ENCODE measurements at places on chromosomes 1 and 21. TPM values are rescaled to one million over a fixed set of nuclear protein-coding genes. Genes with fewer than 3 reads are reported as not detected.
A peak's percentile ranks its signal among the peaks of the same experiment; 100 is the strongest.

GRCh38 chr1:232439011-232439410, 190.9 kb downstream of the SIPA1L2 start:
- DNase-seq = no peak

GRCh38 chr21:20852866-20853265, 145.3 kb upstream of the NCAM2 start:
- DNase-seq = no peak

GRCh38 chr1:97906567-97907241, 14.1 kb downstream of the DPYD start:
- DNase-seq = peak; percentile 90

DNA sequence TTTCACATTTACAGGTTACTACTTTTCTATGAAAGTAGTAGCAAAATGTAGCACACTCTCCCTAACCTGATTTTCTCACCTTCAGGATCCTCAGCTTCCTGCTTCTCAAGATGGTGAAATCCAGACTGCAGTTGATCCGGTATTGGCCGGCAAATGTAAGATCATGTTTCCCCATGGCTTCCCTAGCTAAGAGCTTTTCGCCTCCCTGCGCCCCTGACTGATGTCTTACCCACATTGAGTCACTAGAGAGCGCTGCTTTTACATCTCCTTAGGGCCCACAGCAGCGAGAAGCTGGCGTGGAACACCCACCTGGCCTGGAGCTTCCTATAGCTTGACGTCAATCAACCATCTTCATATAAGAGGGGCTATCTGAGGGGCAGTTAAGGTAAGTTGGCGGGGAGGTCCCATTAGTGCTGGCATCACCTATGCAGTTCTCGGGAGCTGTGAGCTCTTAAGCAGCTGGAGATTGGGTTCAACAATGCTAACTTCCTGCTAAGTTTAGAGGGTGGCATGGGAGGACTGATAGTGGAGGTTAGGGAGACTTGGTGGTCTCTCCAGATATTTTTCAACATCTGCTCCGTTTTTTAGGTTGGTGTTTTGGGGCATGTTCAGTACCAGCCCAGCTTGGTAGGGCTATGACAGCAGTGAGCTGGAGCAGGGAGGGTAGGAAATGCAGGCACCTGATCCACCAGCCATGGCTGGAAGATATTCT, 5.5 kb downstream of the PTPN7 start:
- peak; percentile 76 for DNase-seq

- DNase-seq = no peak
Observed at GRCh38 chr1:188584119-188584518, 1755.4 kb downstream of the PLA2G4A start.

The HSD3B2 gene
- total RNA-seq = not detected

- DNase-seq = no peak
Observed at GRCh38 chr21:24897883-24898282, 709.4 kb downstream of the MRPL39 start.

- peak; percentile 83 for DNase-seq
Observed at GRCh38 chr1:15417059-15417934, 7.6 kb downstream of the EFHD2 start.

The IGSF21 gene
- not detected for total RNA-seq

DNA sequence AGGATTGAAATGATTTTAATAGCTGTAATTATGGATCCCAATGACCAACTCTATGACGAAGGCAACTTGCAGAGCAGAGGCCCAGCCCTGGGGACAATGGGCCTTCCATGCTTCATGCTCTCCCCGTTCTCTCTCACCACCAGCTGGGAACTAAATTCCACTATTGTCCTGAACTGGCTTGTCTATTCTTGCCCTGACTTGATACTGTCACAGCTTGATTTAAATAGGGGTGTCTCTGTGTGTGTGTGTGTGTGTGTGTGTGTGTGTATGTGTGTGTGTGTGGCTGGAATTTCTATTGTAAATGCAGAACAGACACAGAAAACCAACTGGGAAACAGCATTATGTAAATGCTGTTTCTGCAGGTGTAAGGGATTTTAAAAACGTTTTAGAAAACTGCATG, 57.0 kb downstream of the SLC22A15 start:
- DNase-seq = no peak

- DNase-seq = no peak
Observed at GRCh38 chr1:156760092-156760795, 7.1 kb upstream of the PRCC start.

GRCh38 chr1:43774359-43774758, 67.0 kb downstream of the ST3GAL3 start:
- DNase-seq = peak; percentile 84

GRCh38 chr1:167431261-167431908, 86.9 kb downstream of the CD247 start:
- DNase-seq = no peak

DNA sequence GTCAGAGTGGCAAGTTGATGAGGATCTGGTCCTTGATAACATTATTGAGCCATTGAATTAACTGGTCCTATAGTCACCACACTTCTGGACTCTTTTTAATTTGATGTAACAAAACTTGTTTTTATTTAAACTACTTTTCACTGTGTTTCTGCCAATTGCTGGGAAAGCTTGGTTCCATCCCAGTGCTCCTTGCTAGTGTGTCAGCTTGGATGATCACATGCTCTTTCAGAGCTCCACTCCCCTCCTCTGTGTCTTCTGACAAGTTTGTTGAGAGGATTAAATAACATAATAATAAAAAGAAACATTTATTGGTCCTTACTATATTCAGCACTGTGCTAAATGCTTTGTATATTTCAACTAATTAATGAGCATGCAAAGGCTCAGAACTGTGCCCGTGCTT, 448.5 kb upstream of the B3GALT2 start:
- no peak for DNase-seq

The USH2A gene
- total RNA-seq = under 0.01 TPM

The MCOLN2 gene
- 1.1 TPM for total RNA-seq

- DNase-seq = no peak
Observed at GRCh38 chr1:103477101-103477500, 48.4 kb upstream of the RNPC3 start.

DNA sequence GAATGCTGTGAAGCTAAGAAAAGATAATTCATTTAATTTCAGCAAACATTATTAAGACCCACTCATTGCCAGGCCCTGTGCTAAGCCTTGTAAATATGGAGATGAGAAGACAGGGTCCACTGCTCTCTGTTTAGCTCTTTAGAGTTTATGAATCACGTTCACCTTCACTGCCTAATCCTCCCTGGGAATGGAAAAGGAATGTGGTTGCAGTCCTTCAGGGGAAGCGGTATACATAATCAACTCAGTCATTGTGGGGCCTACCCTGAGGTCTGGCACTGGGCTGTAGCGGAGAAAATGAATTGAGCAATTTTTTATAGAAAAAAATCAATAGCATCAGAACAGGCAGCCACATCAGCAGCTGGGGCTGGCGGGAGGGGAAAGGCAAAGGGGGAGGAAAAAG, 412.1 kb upstream of the NFIA start:
- DNase-seq = no peak

DNA sequence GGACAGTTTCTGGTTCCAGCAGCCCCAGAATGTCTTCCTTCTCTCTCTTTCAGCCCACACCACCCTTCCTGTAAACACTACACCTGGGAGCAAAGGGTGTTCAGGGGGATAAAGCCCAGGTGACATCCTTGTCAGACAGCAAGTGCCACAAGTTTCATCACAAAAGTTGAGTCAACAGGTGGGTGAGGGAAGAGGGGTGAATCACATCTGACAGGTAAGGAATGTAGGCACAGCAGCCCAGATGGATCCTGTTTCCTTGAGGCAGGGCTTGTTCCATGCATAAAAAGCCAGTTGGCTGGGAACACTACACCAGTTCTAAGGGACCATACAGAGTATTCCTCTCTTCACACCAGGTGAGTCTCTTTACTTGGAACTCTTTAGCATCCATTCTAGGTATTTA, at the start of gene SPRR1B:
Gene SPRR1B (plus strand): TSS at position 309 of the 400 bp plus-strand sequence. CDS start 1,143 bp downstream, outside the sequence.
- DNase-seq = no peak

The RGS8 gene
- not detected for total RNA-seq

DNA sequence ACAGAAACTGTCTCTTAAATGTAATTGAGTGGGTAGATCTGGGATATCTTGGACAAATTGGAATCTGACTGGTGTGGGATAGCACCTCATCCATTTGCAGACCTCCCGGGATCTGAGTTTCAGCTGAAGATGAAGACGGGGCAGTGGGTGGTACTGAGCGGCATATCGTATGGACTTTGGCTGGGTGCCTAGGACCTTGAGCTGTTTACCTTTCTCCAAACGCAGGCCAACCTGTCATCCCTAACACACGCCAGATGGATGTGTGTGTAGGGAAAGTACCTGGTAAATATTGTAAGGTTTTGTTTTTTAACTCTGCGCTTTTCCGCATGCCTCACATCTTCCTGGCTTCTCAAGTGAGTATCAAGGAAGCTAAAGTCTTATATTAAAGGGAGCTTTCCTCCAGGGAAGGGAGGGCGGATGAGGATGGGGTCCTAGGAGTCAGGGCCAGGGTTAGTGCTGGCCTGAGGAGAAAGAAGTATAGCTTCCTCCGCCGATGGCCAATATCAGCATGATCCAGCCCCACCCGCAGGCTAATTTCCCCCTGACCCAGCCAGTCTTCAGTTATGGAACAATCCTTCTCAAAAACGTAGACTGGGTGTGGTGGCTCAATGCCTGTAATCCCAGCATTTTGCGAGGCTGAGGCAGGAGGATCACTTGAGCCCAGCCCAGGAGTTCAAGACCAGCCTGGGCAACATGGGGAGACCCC, 26.2 kb downstream of the ATP8B2 start:
- no peak for DNase-seq

DNA sequence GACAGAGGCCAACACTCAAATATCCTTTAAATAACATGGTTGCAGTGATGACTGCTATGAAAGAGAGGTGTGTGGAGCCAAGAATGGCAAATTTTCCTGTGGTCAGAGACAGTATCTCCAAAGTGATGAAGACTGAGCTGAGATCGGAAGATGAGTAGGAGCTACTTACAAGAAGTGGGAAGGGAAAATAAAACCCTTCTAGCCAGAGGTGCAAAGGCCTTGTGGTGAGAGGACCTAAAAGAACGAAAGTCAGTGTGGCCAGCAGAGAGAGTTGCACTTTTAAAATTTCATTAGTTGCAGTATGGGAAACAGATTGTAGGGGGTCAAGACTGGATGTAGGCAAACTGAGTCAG, 17.8 kb downstream of the SLAMF7 start:
- DNase-seq = no peak

DNA sequence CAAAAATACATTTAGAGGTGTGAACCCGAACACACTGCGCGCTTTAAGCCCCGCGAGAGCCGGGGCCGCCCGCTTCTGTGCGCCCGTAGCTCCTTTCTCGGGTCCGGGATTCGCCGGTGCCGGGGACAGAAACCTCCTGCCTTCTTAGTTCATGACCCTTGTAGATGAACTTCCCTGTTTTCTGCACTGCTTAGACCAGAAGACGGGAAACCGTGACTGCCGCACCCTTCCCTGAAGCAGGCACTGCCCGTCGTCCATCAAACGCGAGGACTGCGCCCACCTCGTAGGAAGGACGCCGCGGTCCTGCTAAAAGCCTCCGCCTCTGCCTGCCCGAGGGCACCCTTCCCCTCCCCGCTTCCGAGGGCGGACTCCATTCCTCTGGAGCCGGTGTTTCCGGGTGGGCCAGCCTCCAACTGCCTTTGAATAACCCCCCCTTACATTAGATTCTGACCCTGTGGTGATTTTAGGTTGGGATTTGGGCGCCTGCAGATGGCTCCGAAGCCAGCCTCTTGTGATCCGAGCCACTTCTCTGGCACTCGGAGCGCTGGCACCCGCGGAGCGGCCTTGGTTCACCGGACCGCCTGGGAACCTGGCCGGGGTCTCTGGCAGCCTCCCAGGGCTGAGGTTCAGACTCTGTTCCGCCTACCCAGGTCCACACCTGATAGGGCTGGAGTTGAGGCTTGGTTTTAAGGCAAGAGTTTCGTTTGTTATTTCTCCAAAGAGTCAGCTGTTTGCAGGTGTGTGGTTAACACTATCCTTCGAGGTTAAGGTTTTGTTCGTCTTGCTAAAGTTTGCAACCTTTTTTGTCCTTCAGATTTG, 1.2 kb upstream of the PTTG1IP start:
- DNase-seq = no peak

- DNase-seq = peak; percentile 44
Observed at GRCh38 chr1:206851341-206852010, 13.9 kb upstream of the IL20 start.

The TNFRSF18 gene
- total RNA-seq = not detected

The HSD11B1 gene
- 0.28 TPM for total RNA-seq

DNA sequence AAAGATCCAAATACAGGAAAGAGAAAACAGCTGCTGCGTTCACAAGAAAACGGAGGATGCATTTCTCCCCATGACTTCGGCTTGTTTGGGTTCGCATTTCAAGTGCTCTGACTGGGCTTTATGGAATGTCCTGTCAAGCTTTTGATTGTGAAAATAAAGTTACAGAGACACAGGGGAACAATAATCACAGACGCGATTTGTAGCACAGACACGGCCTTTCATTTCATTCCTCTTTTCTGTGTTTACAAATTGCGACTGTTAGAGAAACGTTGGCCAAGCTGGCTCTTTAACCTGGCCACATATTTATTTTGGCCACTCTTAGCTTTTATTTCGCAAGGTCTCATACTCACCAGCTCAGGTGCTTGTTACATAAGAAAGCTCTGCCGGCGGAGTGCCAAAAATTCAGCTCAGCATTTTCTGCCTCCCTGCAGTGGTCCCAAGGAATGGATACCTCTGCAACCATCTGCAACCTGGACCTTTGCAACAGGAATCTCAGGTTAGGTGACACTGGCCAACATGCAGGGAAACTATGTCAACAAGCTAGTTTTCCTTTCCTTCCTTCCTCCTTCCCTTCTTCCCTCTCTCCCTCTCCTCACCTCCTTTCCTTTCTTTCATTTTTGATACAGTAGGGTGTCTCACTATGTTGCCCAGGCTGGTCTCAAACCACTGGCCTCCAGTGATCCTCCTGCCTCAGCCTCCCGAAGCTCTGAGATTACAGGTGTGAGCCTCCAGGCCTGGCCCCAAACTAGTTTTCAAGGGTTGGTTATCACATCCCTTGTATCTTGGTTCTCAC, 58.2 kb upstream of the SLC45A1 start:
- peak; percentile 85 for DNase-seq

- no peak for DNase-seq
Observed at GRCh38 chr1:153509036-153509435, 26.8 kb downstream of the S100A6 start.

- no peak for DNase-seq
Observed at GRCh38 chr21:19541602-19542001, 1138.0 kb upstream of the TMPRSS15 start.

DNA sequence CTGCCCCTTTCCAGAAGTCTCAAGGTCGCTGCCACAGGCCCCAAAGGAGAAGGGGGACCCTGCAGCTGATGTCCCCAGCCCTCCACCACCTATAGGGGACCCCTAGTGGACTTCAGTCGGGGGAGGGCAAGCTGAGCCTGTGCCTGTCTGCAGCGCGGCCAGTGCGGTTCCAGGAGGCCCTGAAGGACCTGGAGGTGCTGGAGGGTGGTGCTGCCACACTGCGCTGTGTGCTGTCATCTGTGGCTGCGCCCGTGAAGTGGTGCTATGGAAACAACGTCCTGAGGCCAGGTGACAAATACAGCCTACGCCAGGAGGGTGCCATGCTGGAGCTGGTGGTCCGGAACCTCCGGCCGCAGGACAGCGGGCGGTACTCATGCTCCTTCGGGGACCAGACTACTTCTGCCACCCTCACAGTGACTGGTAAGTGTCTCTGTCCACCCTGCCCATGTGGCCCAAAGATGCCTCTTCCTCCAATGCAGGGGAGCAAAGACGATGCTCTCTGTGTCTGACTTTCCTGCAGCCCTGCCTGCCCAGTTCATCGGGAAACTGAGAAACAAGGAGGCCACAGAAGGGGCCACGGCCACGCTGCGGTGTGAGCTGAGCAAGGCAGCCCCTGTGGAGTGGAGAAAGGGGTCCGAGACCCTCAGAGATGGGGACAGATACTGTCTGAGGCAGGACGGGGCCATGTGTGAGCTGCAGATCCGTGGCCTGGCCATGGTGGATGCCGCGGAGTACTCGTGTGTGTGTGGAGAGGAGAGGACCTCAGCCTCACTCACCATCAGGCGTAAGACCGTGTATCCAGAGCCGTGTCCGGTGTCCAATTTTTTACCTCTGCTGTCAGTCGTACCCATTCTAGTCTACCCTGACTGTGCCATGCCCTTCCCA, 79.9 kb downstream of the OBSCN start:
- no peak for DNase-seq
